Effector memory CD8-positive, alpha-beta T cell (primary cell): ENCODE measurements at places on chromosomes 12 and 14.

- no peak for DNase-seq
These were observed 87.0 kb downstream of the DAD1 start for GRCh38 chr14:22502007-22502406.

DNA sequence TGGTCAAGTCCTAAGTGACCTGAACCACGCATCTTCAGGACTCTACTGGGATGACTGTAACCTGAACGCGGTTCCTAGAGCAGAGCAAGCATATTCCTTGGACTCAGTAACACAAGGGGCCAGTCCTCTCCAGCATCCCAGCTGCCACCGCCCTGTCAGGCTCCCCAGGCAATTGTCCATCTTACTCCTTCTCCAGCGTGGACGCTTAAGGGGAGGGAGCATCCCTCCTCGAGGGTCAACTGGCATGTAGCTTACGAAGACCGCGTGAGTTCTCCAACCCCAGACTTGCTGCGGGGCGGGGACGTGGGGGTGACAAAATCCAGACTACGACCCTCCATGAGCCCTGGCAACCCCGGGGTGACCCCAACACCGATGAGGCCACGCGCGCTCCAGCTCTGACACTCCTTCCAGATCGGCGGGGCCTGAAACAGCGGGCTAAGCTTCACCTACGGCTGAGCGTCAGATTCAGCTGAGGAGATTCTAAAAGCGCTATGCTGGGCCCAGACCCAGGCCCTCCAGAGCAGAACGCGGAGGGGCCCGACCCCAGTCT, 846 bp upstream of the MTHFD1 start:
- no peak for DNase-seq

DNA sequence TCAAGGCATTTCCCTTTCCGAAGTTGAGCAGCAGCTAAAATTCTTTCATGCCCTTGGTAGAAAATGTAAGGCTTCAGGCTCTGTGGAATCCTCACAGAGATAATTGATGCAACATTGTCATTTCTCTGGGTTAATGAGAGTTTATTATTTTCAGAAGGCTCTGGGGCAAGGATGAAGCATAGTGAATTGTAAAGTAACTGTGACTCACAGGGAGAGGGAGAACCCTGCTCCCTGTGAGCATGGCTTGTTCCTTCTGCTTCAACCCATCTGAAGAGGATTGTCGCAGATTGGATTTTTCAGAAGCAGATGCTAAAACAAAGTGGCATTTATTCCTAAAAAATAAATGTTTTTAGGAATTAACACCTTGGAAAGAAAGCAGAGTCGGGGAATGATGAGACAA, 41.2 kb downstream of the APOBEC1 start:
- no peak for DNase-seq

DNA sequence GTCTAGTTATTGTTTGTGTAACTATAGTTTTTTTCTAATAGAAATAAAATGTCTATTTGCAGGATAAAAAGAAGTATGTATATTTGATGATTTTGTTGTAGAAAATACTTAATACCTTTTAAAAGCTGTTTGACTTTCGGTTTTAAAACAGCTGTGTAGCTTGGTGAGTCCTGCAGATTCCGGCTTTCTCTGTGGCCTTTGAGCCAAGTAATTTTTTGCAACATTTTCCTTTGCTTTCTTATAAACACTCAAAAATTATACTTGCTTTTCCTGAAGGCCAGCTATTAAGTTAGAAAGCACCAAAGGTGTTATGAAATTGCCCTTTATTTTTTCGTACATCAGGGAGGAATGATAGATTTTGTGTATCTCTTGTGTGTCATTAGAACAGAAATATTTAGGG, 63.6 kb downstream of the CRADD start:
- no peak for DNase-seq

DNA sequence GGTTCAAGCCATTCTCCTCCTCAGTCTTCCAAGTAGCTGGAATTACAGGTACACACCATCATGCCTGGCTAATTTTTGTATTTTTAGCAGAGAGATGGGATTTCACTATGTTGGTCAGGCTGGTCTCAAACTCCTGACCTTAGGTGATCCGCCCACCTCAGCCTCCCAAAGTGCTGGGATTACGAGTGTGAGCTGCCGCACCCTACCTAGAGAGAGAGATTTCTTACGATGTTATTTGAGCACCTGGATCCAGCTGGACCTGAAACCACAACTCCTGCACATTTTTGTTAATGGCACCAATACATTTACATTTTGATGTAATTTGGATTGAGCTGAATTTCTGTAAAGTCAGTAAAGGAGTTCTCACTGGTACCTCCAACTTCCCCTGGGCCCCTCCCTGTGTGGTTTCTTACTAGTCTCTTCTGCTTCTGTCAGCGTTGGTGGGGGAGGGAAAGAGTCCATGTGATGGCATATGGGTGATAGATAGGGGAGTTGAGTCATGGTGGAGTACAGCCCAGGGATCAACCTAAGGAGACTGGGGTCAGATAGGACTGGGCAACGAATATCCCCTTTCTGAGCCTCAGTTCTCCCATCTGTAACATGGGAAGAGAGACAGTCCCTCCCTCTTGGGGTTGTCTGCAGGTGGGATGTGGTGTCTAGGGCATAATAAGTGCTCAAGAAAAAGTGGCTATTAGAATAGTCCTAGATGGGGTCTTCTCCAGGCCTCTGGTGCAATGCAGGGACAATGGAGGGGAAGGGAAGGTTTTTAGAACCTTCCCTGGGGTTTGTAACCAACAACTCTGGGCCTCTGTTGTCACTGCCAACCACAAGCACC, 83.3 kb upstream of the MED13L start:
- no peak for DNase-seq

DNA sequence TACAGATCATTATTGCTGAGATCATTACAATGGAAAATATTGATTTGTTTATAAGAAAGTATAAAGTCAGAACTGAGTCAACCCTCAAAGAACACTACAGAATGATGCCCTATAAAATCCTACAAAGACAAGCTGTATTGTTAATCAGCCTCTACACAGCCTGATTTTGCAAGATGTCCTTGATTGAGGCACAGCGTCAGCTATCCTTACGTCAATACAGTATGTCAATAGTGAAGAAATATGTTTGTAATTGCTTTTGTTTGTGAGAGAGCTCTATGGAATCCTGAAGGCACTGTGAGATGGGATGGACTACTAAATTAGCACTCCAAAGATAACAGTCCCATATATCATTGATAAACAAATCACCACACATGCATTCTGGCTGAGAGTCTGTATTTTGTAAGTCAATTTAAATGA, 70.7 kb downstream of the RASSF9 start:
- no peak for DNase-seq

DNA sequence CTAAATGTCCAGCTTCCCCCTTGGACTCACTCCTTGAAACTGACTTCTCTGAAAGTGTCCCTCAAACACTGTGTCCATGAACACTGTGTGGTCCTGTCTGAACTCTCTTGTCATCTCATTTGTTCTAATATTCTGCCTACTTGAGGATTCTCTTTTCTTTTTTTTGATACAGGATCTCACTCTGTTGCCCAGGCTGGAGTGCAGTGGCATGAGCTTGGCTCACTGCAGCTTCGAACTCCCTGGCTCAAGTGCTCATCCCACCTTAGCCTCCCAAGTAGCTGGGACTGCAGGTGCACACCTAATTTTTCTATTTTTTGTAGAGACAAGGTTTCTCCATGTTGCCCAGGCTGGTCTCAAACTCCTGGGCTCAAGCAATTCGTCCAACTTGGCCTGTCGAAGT, 4.9 kb upstream of the HEBP1 start:
- no peak for DNase-seq

GRCh38 chr12:26211331-26211730, 16.0 kb downstream of the SSPN start:
- no peak for DNase-seq

DNA sequence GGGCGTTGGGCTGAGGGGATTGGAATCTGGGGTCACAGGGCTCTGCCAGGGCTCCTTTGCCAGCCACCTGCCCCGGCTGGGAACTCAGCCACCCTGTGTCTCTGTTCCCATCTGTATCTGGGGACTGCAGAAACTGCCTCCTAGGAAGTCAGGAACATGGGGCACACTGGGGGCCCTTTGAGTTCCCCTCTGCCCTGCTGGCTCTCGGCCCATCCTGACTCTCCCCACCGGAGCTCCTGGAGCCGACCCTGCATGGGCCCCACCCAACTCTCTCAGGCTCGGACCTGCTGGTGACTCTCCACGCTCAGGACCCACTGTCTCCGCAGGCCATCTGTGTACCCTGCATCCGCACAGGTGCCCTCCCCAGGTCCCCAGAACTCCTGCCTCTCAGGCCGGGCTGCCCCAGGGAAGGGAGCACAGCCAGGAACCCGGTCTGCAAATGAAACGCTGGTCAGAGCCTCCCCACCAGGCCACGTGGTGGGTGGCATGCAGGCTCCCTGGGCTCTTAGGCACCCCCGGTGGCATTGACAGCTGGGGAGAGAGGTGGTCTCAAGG, 82.8 kb downstream of the KIF26A start:
- no peak for DNase-seq

DNA sequence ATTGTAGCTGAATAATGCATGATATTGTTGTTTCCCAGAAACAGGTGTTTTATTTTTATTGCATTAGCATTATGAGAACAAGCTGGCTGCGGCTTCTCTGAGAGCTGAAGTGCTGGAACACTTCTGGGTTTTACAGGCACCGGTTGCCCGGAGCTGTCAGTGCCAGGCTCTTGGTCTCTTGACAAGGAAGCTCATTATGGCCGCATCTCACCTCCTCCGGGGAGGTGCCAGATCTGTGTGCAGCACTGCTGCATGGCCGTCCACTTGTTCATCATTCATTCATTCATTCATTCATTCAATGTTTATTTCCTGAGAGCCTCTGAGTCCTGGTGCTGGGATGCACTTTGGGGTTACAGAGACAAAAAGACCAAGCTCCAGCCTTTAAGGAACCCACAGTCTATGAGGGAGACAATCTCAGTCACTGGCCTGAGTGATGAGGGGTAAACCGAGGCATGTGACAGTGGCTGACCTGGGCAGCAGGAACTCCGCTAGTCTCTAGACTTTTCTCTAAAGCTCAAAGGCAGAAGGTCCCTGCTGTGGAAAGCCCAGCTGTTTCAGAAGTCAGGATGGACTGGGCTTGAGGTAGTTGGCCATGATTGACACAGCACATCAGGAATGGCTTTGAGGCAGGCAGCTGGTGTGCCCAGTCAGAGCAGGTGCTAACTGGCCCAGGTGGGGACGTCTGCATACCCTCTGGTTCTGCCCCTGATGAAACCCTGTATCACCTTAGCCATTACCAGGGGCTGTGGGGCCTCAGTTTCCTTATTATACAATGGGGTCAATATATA, 181.0 kb downstream of the ADGRD1 start:
- DNase-seq: no peak

DNA sequence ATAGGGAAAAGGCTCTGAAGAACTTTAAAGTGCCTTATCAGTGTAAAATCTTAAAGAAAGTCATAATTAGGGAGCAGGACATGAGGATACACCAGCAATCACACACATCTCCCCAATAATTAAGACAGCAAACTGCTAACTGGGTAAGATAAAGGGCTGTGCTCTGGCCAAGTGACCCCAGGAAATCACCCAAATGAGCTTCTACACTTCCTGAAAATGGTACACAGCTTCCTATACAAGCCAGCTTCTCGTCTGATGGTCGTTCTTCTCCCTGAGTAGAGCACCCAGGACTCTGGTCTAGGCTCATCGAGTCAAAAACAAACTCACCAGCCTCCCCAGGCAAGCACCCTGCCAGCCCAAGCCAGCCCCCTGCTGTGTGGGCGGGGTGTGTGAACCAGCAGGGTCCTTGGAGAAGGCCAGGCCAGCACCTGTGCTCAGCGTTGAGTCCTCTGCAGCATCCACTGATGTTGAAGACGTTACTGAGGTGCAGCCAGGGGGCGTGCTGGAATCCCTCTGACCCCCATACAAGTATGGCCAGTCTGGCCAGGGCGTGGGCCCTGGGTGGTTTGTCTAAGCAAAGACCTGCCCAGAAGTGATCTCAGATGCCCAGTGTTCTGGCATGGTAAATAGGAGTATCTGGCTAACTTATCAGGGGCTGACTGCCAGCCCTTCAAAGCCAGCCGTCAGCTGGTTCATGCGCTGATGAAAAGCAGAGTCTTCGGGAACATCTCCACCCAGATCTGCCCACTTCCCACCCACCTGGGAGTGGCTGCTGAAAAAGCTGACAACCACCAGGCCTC, 41.4 kb downstream of the ACTN1 start:
- no peak for DNase-seq

- DNase-seq: no peak
These were observed 28.3 kb downstream of the NPC2 start for GRCh38 chr14:74464785-74465184.

GRCh38 chr12:11580125-11580751, 69.2 kb upstream of the ETV6 start:
- DNase-seq: no peak

GRCh38 chr12:18837505-18837904, 99.6 kb downstream of the CAPZA3 start:
- no peak for DNase-seq

GRCh38 chr12:130401703-130402102, 64.0 kb downstream of the PIWIL1 start:
- DNase-seq: no peak

DNA sequence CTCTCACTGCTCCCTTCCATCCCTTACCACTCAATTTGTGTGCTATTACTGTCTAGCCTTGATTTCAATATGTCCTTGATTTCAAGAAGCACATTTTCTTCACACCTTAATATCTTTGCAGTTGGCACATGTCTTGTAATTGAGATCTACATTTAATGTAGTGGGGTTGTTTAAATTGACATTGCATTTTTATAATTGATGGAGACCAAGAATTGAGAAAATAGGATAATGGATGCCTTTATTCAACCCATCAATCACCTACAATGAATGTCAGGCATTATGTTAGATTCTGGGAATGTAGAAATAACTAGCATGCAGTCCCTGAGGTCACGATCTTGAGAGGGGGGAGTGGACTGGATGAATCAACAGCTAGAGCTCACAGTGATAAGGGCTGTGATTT, 94.6 kb downstream of the SMOC1 start:
- no peak for DNase-seq

DNA sequence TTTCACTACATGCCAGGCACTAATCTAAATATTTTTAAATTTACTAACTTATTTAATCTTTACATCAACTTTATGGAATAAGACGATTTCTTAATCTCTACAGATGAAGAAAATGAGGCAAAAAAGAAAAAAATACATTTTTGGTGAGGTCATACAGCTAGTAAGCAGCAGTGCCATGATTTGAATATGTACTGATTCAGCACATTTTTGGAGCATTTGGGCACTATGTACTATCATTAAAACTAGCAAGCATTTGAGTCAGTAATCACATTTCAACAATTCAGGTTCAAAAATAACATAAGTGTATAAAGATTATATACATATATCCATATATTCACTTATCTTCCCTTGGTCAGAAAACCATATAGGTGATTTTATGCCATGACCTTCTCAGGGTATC, 124.4 kb upstream of the TMTC1 start:
- no peak for DNase-seq

DNA sequence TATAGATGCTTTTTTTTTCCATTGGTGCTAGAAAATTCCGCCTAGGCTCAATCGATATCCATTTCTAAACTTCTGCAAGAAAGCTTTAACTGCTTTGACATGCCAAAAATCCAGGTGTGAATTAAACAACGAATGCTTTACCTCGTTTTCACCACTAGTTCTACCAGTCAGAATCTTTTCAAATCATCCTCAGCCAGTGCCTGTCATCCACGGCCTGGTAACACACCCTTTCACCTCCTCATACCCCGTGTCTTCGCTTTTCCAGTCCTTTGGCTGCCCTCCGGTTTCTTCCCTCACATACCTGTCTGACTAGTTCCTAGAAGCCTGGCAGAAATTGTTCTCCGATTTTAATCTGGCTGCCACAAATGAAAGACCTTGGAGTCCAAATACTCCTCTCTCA, 1.4 kb upstream of the PHC1 start:
- DNase-seq: no peak
